Activated gamma-delta T cell treated with anti-CD3 and anti-CD28 coated beads, Interleukin-2, amount 50 U/mL, for 16 hours (primary cell): ENCODE measurements at places on chromosomes 1 and 21.

GRCh38 chr1:45038661-45039364 is 26.8 kb downstream of the UROD start:
- DNase-seq, result no peak

DNA sequence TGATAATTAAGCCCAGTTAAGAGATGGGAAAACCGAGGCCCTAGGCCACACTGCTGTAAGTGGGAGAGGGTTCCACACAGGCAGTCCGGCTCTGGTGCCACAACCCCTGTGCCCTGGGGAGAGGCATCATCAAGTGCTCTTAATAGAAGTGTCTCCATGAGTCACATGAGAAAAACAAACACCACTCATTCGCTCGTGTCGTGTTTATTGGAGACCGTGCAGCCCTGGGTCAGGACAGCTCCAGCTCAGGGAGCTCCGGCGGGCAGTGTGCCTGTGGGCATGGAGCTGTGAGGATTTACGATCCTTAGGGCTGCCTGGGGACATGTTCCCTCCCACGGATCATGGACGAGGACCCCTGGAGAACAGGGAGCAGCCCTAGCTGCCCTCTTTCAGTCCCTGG is 658.5 kb downstream of the AJAP1 start:
- DNase-seq, result no peak

DNA sequence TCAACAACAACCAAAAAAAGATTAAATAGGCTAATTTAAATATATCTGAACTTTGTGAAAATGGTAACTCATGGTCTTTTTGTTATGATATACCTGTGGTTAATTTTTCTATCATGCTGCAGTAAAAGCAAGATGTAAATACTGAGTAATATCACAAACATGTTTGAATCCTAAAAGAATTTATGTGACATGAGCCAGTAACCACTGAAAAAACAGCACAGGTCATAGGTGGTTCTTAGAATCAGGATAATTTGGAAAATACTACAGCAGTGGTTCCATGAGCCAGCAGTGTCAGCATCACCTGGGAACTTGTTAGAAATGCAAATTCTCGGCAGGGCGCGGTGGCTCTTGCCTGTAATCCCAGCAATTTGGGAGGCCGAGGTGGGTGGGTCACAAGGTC is 4.1 kb downstream of the ATP5IF1 start:
- no peak for DNase-seq

DNA sequence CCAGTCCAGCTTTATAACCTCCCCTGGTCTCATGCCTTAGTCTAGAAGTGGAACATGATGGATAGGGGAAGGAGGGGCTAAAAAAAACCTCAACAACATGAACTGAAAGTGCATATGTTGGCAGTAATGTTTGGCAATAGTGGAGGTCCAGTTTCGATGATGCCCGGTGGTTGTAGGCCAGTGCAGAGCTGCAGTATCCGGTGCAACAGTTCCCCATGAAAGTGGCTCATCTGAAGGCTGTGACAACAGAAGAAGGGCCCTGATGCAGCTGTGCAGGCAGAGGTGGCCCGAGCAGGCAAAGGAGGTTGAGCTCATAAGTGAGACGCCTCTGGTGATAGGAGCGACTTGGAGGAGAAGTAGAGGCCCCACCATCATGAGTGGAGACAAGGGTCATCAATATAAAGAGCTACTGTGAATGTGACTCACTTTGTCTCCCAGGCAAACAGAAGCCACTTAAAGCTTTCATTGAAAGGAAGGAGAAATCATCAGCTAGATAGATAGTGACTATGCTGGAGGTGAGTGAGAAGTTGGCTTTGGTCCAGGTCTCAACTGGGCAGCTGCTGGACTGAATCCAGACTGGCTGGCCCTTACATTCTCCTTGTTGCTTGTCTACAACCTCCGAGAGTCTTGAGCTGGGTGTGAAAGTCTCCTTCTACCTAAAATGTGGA is 10.2 kb upstream of the CREG1 start:
- no peak for DNase-seq

DNA sequence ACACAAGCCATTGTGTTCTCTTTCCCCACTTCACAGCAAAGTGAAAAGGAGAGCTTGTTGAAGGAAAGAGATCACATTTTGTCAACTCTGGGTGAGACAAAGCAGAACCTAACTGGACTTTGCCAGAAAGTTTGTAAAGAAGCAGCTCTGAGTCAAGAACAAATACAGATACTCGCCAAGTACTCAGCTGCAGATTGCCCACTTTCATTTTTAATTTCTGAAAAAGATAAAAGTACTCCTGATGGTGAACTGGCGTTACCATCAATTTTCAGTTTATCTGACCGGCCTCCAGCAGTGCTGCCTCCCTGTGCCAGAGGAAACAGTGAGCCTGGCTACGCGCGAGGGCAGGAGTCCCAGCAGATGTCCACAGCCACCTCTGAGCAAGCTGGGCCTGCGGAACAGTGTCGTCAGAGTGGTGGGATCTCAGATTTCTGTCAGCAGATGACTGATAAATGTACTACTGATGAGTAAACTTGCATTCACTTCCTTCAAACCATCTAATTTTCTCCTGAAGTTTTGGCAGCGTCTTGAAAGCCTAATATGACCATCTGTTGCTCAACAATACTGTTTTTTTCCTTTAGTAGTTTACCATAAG is 43.7 kb downstream of the BACH1 start:
- DNase-seq, result no peak

- no peak for DNase-seq
These were observed 138.9 kb upstream of the SPATA6 start for GRCh38 chr1:48610628-48611542.

DNA sequence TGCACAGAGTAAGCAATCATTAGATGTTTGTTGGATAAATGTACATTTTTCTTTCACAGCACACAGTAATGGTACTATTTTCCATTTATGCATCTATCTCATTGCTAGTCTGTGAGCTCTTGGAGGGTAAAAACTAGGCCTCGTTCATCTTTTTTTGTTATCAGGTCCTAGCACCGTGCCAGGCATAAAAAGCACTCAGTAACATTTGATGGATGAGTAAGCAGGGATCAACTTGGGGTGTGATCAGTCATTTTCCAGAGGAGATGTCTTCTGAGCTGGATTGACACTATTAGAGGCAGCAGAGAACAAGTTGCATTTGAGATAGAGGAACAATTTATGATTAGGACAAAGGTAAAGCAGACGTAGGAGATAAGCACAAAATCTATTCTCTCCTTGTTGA is 4.3 kb upstream of the VTCN1 start:
- no peak for DNase-seq

DNA sequence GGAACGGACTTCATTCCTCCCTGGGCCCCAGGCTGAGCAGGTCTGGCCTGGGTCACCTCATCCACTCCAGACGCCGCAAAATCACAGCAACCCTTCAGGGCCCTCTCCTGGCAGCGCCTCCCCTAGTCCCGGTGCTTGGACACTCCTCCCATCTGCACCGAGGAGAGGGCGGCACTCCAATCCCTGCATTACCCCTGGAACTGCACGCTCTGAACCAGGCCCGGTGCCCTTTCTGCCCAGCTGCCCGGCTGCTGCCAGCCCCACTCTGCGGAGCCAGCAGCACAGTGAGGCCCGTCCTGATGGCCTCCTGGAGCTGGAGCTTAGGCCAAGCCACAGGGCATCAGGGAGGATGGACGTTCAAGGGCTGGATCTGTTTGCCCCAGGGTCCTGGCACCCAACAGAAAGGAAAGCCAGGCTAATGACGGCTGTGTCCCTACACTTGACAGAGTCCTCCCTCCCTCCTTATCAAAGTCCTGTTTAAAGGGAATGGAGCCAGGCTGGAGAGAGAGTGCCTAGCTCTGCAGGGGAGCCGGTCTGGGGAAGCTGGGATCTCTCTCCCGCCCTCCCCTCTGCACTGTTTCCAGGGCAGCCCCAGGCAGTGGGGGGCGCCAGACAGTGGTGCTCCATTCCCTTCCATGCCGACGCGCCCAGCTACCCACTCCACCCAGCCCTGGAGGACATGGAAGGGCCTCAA is 12.7 kb downstream of the COL6A2 start:
- no peak for DNase-seq

DNA sequence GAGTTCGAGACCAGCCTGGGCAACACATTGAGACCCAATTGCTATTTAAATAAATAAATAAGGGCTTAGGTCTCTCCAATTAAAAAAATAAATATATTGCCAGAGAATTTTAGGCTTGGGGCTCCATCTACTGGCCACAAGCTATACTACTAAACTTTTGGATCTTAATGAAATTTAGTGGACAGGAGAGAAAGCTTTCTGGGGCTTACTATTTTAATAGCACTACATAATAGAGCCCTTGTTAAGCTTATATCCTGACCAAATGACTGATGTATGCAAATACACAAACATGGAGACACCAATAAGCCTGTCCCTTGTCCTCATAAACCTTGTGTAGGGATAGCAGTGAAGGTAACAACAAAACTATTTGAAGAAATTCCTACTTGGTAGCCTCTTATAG is 18.4 kb downstream of the CCT3 start:
- DNase-seq, result no peak

- no peak for DNase-seq
These were observed 1.1 kb upstream of the GUCA2A start for GRCh38 chr1:42165511-42166210.

DNA sequence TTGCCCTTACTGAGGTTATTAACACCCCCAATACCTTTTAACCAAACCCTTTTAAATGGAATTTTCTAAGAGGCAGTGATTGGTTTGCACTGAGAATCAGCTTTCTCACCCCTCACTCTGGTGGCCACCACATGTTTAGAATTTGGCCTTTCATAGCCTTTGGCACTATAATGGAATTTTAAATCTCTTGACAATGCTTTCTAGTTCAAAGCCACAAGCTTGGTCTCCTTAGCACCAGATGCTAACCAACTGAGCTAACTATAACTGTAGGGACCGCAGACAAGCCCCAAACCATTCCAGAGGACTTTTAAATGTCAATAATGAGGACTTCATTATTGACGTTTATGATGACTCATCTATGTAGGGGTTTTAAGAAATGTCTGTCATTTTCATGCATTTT is 238.7 kb upstream of the SNX7 start:
- no peak for DNase-seq

DNA sequence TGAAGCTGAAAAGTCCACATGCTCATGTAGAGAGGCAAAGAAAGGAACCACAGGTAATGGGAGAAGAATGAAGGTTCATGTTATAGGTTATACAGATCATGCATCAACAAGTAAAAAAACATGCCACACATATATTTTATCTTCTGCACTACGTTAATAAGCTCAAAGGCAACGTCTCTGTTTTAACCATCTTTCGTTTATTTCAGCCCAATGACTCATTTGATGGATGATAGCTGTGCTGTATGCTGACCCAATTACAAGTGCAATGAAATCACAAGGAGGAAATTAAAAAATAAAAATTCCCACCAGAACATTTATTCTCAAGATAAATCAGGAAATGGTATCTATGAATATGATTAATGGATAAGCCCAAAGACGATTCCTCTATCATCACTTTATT is 24.6 kb downstream of the XCL1 start:
- DNase-seq, result no peak

DNA sequence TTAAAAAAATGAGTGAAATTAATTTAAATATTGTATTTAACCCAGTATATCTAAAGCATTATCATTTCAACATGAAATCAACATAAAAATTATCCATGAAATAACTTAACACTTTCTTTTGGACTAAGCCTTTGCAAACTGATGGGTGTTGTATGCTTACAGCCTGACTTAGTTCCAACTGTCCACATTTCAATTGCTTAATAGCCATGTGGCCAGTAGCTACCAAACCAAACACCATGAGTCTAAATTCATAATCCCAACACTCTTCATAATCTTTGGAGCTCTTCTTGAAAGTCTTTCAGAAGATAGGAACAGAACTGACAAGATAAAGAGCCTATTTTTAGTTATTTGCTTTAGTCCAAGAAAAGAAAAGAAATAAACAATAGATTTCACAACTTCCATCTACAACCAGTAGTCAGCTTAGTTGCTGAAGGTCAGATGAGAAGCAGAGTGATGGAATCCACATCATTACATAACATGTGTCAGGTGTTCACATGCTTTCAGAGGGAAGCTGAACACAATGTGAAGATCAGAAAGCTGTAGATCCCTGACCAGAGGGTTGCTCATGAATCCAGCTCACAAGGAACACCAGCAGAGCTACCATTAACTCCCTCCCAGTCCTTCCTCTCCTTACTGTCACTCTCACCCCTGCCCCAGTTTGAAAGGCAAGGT is 144.0 kb upstream of the ZNF648 start:
- DNase-seq, result no peak

GRCh38 chr1:222009105-222009730 is 267.3 kb upstream of the DUSP10 start:
- no peak for DNase-seq

DNA sequence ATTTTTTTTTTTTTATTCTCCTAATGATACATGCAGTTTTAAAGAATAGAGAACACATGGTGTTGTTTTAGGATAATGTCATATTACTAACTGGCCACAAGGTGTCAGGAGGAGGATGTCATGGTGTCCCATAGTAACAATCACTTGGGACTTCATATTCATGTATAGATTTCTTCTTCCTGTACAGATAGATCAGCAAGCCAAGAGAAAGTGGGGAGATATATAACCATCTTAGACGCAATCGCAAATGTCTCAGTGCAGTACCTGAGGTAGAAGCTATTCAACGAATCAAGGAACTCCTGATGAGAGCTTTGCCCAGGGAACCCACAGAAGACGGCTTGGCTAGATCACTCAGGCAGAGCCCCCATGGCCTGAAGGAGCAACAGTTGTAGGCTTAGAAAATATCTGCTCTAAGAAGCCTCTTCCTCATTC is 12.3 kb downstream of the OR2T11 start:
- no peak for DNase-seq

- DNase-seq, result peak; percentile 35
These were observed 74.6 kb downstream of the ARID4B start for GRCh38 chr1:235253219-235253962.

- no peak for DNase-seq
These were observed 14.5 kb upstream of the DDAH1 start for GRCh38 chr1:85479491-85479890.

- DNase-seq, result no peak
These were observed 26.5 kb downstream of the CYYR1 start for GRCh38 chr21:26546446-26547097.

GRCh38 chr1:24051206-24051945 is 60.6 kb downstream of the MYOM3 start:
- DNase-seq, result no peak

GRCh38 chr1:107648071-107648470 is 316.9 kb downstream of the VAV3 start:
- no peak for DNase-seq

- DNase-seq, result no peak
These were observed 139.6 kb downstream of the S1PR1 start for GRCh38 chr1:101376121-101377083.

GRCh38 chr21:14382486-14382834 is 486 bp downstream of the HSPA13 start:
- DNase-seq, result no peak

- DNase-seq, result no peak
These were observed 1.4 kb upstream of the SLC19A2 start for GRCh38 chr1:169487133-169487532.

- DNase-seq, result peak; percentile 50
These were observed at the start of gene SLAMF8 for GRCh38 chr1:159826441-159827101. Gene SLAMF8, plus strand, starts transcription at chr1:159826873. Its CDS starts 26 bp downstream, at chr1:159826899.
